ENCODE measurements at places on chromosomes 5 and 9.

GRCh38 chr5:114450437-114450836, 88.6 kb downstream of the KCNN2 start:
- peak; percentile 32 for DNase-seq

DNA sequence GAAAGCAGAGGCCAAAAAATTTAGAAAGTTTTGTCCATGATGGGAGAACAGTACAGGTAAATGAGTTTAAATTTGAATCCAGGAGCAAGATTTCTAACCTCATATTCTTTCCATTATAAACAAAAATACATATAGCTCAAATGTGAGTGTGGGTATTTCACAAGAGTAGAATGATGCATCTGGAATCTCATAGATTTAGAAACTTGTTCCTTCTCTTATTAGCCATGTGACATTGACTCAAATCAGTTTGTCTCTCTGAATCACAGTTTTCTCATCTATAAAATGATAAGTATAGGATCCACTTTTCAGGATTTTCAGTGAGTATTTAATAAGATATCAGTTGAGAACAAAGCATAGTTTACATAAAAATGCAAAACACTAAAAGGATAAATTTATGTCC, 436.3 kb upstream of the PAPPA start:
- peak; percentile 77 for DNase-seq

DNA sequence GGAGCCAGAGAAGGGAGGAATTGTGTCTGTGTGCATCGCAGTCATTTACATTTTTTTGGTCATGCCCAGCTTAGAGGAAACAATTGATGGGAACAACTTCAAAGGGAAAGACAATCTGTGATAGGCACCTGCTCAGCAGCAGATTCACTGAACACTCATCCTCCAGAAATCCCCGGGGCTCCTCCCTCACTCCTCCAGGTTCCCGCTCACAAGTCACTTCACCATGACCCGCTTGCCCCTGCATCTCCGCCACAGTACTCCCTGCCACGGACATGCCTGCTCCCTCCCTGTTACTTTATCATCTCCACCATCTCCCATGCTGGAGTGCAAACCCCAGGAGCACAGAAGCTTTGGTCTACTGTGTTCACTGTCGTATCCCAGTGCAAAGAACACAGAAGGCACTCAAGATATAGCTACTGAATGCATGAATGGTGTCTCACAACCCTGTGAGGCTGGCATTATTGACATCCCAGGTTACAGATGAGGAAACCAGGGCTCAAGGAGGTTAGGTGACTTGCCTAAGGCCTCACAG, 16.2 kb downstream of the LHX6 start:
- no peak for DNase-seq

DNA sequence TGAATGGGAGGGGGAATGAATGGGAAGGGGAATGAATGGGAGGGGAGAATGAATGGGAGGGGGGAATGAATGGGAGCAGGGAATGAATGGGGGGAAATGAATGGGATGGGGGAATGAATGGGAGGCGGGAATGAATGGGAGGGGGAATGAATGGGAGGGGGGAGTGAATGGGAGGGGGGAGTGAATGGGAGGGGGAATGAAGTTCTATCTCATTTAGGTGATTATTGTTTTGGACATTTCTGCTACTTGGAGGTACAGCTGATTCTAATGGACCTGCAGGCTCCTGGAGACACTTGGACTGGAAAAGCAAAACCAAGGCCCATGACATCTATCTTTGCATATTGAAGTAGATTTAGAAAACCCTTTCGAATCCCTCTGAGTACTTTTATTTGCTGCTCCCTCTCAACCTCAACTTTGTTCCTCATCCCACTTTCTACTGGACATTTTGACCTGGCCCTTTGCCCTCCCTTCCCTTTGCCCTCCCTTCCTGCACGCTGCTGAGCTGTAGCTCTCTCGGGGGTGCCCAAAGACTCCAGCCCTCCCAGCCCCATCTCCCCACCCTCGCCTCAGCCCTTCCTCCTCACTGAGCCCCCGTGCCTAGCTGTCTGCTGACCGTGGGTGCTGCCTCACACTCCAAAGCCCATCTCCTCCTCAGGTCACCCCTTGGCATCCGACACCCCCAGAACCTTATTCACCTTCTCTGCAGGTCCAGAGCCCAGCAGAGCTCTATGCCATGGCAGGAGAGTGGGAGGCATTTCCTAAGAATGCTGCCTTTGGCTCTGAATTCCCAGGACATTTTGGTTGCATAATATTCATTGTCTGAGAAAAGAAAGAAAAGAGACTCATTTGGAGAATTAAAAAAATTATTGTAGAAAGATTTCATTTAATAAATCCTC, 19.9 kb upstream of the LPCAT1 start:
- no peak for DNase-seq

DNA sequence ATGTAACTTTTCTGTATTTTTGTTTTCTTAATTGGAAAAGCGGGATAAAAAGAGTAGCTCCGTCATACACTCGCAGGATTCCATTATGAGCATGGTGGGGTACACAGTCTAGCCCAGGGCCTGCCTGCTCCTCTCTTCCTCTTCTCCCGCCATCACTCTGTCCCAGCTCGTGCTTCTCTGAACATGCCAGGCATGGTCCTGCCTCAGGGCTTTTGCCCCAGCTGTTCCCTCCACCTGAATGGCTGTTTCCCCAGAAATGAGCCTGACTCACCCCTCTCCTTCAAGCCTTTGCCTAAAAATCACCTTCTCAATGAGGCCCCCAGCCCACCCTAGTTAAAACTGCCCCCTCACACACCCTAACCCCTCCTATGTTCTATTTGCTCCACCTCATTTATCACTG, 4.5 kb downstream of the CORO2A start:
- DNase-seq, result no peak

- DNase-seq, result peak; percentile 51
Measured at GRCh38 chr9:108751369-108751768, 104.4 kb downstream of the ACTL7B start.

DNA sequence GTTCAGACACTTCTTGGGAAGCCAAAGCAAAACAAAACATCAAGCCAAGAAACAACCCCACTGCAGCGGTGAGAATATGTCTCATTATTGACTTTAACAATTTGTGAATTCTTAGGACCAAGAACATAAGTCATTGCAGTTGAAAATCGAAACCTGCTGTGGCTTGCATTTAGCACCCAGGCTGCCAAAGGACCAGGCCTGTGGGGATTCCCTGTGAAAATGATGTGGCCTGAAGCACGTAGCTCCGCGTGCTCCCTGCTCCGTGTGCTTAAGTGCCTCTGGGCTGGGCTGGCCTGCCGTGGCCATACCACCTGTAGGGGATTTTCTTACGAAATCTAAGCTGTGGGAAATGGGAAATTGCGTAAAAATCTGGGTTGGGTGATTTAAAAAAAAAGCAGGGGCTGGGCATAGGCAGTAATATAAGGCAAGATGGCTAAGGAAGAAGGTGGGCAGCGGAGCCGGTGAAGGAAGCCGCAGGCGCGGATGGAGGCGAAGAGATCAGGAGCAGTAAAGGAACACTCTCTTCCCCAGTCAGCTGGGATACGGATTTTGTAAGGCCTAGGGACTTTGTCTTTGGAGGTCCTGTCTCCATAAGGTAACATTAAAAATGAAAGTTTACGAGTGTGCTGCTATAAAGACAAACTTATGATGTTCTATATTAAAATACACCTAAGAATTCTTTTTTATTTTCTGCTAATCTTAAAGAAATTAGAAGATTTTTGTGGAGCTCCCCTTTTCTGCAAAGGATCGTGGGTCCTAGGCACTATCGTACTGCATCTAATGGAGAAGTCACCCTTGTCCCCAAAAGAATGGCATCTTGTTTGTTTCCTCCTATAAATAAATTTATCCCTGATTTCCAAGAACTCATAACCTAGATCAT, 189.6 kb upstream of the SEMA6A start:
- DNase-seq, result peak; percentile 43

GRCh38 chr9:137612741-137613142, 6.1 kb upstream of the EHMT1 start:
- DNase-seq, result no peak

DNA sequence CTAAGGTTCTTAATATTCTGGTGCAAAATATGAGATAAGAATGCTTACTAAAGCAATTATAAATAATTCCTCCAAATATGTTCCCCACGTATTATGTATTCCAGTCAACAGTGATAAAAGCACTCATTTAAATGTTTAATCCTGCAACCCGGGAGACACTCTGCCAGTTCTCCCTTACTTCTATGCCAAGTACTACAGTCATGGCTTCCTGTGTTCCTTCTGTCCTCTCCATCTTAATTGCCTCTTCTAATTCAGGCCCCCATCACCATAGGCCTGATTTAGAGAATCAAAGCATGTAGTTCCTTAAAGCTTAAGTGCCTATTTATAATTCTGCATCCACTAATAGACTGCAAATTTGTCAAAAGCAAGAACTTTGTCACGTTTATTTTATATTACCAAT, 474.8 kb downstream of the SEMA5A start:
- no peak for DNase-seq

- no peak for DNase-seq
Measured at GRCh38 chr9:114314881-114315722, 7.8 kb upstream of the ORM1 start.

DNA sequence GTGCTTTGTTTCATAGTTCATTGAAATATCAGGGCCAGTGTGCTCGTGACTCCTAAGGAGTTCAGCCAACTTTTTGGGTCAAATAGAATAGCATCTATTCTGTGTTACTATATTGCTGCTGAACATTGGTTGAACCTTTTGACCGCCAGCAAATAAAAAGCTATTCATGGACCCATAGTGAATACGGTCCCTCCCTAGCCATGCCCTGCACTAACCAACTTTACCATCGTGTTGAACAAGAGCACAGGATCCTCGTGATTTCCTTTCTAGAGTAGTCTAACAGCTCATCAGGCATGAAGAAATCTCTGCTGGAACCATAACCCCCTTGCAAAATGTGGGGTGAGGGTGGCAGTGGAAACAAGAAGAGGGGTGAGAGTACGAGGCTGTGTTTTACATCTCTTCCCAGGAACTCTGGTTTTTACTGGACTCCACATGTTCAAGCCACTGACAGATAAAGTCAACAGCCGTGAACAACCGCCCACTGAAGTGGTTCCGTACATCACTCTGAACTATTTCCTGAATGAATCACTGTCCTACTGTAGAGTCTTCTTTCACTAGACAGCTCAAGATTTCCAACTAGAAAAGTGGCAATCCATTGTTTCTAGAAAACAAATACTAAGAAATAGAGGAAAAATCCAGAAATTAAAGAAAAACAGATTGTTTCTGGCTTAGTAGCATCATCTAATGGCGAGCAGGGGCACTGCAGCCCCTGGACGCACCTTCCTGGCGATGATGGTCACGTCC, 70.1 kb upstream of the SPATA31E1 start:
- peak; percentile 47 for DNase-seq

GRCh38 chr5:77832166-77832770, 56.1 kb upstream of the TBCA start:
- no peak for DNase-seq

DNA sequence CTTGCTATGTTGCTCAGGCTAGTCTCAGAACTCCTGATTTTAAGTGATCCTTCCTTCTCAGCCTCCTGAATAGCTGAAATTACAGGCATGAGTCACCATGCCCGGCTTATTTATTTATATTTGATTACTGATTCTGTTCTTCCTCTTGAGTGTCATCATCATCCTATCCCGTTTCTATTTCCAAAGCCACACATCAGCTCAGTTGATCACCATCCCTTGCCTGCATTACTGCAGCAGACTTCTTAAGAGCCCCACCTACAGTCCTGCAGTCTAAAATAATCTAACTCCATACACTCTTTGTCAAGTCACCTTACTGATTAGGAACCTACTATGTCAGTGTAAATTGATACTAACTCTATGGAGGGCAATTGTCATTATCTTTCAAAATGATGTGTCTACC, 138.9 kb upstream of the RAI14 start:
- DNase-seq, result peak; percentile 57

DNA sequence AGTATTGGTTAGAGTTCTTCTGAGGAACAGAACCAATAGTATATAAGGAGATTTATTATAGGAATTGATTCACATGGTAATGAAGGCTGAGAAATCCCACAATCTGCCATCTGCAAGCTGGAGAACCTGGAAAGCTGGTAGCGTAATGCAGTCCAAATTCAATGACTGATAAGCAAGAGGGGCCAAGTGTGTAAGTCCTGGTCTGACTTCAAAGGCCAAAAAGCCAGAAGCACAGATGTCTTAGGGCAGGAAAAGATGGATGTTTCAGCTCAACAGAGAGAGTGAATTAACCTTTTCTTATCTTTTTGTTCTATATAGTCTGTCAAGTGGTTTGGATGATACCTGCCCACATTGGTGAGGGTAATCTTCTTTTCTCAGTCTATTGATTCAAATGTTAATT, 146.4 kb downstream of the FGF10 start:
- DNase-seq, result no peak

Data from fibroblast of skin of scalp (primary cell).